ENCODE measurements at places on chromosomes 3 and 15.

GRCh38 chr3:37214076-37214475 is 39.7 kb upstream of the LRRFIP2 start:
- DNase-seq: no peak

DNA sequence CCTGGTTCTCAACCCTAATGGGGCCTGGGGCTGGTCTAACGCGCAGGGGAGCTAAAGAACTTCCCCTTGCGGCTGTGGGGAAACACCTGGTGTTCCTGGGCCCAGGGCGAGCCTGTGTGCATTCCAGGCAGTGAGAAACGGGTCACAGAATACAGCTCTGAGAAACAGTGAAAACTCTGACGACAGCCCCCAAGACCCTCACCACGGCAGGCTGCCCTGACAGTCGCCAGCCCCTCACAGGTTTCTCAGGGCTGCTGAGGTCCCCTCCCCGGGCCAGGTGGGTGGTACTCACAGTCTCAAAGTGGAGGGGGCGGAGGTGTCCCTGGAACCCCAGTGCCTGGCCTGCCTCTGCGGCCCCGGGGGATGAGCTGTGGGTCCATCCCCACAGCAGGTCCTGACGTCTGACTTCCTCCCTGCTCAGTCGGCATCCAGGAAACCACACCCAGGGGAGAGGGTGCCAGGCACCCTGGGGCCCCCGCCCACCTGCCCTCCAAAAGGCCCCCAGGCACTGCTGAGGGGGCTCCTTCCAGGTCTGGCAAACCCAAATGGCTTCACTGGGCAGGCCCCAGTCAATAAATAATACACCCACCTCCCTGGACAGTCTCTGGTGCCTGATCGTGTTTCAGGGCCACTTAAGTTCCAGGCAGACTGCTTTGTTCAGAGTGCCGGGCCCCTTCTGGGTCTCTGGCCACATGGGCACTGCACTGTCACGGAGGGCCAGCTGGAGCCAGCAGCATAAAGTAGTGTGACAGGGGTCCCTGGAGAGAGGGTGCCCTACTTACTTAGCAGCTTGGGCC is 57.7 kb downstream of the IQSEC1 start:
- no peak for DNase-seq

DNA sequence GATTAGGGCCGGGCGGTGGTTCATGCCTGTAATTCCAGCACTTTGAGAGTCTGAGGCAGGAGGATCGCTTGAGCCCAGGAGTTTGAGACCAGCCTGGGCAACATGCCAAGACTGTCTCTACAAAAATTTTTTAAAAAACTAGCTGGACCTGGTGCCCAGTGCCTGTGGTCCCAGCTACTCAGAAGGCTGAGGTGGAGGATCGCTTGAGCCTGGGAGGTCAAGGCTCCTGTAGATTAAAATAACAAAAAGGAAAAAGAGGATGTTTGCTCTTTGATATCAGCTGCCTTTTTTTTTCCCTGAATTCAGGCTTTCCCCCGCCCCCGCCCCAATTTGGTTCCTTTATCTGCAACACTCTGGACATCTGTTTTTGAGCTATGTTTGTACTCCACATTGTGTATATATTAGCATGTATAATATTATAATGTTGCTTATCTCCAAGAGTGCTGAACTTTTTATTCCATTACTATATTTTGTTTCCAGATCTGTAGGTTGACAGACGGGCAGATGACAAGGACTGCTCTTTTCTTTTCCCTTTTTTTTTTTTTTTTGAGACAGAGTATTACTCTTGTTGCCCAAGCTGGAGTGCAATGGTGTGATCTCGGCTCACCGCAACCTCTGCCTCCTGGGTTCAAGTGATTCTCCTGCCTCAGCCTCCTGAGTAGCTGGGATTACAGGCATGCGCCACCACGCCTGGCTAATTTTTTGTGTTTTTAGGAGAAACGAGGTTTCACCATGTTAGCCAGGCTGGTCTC is 4.6 kb downstream of the SNAP23 start:
- DNase-seq: no peak

- no peak for DNase-seq
These were observed 774.9 kb upstream of the ALCAM start for GRCh38 chr3:104591776-104592175.

GRCh38 chr15:63418811-63419210 is 37.2 kb upstream of the CA12 start:
- DNase-seq: no peak

DNA sequence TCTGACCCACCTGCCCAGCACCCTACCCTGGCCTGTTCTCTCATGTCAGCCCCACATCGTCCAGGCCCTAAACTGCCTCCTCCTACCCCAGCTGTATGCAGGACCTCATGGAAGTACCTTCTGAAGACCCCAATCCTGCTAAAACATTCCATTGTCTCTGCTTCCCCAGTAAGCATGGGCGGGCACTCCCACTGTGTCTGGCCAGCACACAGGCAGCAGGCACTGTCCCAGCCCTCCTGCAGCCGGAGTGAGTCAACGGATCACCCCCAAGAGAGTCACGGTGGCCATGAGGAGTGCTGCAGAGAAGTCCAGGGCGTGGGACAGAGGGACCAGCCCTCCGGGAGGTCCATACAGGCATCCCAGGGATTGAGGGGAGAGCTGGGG is 36.4 kb upstream of the SLCO2A1 start:
- no peak for DNase-seq

- DNase-seq: no peak
These were observed 318.1 kb upstream of the UBE2E2 start for GRCh38 chr3:22885039-22885438.

DNA sequence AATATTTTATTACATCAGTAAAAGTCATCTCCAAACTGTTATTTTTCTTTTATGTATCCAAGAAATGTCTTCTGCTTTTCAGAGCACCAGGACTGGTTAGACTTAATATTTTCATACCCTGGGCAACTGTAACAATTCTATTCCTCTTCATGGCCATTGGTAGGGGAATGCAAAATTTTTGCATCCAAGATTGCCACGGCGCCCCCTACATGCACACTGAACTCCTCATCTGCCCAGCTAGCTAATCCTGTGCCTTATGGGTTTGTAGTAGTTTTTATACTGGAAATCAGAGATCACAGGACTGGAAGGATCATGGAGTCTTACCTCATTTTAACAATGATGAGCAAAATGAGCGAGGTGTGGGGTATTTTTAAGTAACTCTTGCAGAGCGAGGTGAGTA is 74.2 kb downstream of the CRTC3 start:
- no peak for DNase-seq

GRCh38 chr3:99969136-99969535 is 145.2 kb downstream of the FILIP1L start:
- DNase-seq: no peak

DNA sequence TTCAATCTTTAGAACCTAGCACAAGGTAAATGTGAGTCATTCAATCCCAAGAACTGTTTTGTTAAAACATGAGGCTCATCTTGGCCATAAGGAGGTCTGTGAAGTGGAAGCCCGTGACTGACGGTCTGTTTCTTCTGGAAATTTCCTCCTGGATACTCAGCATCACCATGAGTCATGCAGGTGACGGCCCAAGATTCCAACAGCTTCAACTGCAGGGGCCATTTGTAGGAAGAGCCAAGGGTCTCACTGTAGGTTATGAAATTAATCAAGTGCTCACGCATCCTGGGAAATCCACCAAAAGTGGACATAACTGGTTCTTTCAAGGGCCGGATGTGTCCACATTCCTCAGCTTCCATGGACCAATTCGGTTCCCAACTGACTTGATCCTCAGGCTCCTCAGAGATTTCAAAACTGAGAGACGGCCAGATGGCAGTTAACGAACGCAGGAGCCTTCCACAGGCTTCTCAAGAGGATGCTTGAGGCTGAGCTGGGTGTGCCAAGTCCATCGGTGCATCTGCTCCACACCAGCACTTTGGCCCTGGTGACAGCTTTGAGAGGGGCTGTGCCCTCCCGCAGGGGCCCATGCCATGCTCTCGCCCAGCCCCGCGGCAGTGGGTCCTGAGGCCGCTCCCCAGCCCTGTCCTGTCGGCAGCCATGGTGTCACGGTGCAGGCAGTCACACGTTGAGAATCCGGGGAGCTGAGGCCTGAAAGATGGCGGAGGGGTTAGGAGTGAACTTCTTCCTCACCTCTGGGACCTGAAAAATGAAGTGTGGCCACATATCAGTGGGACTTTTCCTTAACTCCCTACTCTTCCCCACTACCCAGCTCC is 8.5 kb downstream of the MAP6D1 start:
- DNase-seq: no peak

- no peak for DNase-seq
These were observed 113.5 kb upstream of the LMOD3 start for GRCh38 chr3:69235882-69236281.

DNA sequence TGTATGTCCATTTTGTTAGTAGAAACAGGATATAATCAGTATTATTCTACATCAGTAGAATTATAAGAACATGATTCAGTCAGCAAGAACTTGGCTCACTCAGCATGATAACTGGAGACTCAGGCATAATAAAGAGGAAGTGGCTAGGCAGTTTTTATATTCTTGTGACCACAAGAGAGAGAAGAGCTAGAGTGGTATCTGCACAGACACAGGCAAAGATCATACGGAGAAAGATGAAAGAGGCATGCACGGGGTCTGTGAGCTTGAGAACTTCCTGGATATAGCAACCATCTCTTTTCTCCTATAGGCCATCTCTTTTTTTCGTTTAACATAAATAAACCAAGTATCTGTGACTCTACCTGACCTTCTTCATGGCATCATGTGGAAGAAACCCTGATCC is 46.8 kb downstream of the MYO5A start:
- no peak for DNase-seq

DNA sequence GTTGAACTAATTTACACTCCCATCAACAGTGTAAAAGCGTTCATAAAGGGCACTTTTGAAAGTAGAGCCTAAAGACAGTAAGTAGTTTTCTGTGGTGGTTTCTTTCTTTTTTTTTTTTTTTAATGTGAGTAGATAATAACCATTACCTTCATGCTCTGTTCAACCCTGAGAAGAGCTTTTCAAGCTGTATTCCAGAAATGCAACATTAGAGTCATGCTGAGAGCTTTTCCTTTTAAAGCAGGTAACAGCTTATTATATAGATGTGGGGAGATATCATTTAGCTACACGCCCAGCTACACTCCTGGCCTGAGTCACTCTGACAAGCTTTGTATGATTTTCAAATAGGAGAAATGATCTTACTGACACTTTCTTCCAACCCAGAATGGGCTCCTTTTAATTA is 96.2 kb upstream of the ARHGEF26 start:
- no peak for DNase-seq

- no peak for DNase-seq
These were observed 13.3 kb downstream of the GRAMD2A start for GRCh38 chr15:72184165-72184811.

Measured in cortex of kidney (tissue), 1 donor.